ENCODE measurements at places on chromosomes 13 and 19.

DNA sequence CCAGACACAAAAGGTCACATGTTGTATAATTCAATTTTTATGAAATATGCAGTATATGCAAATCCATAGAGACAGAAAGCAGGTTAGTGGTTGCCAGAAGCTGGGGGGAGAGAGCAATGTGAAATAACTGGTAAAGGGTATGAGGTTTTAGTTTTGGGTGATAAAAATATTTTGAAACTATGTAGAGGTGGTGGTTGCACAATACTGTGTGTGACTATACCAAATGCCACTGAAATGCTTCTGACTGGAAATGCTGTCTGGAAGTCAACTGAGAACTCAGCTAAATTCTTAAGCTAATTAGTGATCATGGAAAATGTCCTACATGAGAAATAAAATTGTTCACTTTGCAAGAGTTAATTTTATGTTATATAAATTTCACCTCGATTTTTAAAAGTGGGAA is 65.3 kb upstream of the RXFP2 start:
- DNase-seq, result peak; percentile 3

DNA sequence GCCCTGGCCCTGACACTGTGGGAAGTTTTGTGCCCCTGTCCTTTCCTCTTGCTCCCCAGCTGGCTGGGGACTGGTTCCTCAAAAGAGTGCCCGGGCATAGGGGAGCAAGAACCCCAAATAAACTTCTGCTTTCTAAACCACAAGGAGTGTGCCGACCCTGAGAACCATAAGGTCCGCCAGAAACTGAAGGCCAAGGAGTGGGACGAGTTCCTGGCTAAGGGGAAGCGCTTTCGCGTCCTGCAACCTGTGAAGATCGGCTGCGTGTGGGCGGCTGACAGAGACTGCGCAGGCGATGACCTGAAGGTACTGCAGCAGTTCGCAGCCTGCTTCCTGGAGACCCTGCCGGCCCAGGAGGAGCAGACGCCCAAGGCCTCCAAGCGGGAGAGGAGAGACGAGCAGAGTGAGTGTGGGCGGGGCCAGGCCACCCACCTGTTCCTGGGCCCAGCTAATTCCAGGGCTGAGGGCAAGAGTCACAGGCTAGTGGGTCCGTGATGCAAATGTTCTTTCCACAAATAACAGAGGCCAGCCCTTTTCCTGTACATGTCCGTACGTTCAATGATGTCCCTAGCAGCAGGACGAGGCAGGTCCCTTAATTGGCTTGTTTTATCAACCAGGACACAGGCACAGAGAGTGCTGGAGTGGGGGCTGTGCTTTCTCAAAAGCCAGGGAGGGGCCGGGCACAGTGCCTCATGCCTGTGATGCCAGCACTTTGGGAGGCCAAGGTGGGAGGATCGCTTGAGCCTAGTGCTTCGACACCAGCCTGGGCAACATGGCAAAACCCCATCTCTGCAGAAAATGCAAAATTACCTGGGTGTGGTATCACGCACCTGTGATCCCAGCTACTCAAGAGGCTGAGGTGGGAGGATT is 25.6 kb downstream of the UBXN6 start:
- DNase-seq, result peak; percentile 79

GRCh38 chr19:10501971-10502523 is 1.1 kb downstream of the KEAP1 start:
- peak; percentile 86 for DNase-seq

DNA sequence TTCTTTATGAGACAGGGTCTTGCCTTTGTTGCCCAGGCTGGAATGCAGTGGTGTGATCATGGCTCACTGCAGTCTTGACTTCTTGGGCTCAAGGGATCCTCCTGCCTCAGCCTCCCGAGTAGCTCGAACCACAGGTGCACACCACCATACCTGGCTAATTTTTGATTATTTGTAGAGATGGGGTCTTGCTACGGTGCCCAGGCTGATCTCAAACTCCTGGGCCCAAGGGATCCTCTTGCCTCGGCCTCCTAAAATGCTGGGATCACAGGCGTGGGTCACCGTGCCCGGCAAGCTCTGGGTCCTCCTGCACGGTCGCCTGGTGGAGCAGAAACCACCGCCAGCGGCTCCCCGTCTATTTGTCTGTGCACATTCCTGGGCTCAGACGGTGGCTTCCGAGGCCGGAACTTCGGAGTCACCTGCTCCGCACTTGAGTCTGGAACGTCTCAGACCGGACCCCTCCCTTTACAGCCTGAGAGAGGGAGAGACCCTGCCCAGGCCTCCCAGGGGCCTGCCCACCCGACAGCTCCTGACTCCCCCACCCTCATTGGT is 22.2 kb downstream of the EFNA2 start:
- no peak for DNase-seq

DNA sequence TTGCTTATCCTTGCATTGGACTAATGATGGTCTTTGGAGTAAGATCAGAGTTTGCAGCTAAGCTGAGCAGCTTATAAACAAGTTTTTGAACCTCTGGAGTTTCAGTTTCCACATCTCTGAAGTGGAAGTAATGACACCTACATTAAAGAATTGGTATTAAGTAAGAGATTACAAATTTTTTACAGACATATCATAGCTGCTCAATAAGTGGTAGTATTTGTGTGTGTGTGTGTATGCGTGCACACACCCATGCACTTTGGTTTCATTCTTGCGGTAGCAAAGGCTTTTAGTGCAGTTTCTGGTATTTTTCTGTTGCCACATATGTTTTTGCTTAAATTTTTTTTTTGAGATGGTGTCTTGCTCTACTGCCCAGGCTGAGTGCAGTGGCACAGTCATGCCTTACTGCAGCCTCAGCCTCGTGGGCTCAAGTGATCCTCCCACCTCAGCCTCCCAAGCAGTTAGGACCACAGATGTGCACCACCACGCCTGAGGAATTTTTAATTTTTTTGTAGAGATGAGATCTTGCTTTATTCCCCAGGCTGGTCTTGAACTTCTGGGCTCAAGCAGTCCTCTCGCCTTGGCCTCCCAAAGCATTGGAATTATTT is 4.5 kb downstream of the NAA16 start:
- no peak for DNase-seq

GRCh38 chr19:46303322-46303690 is 6.5 kb downstream of the HIF3A start:
- DNase-seq, result no peak

DNA sequence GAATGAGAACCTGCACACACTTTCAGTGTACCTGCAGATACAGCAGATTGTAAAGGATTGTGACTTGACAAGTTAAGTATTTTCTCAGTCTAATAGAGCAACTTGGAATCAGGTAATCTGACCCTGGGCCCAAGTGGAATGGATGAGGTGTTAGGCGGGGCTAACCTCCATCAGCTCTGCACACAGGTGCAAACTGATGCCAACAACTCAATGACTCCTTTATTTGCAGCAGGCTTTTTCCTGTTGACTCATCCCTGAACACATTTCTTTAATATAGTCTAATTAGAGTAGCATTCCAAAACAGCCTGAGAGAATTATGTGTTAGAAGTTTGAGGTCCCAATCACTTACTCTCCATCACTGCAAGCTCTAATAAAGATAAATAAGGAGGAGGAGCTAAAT is 48.8 kb downstream of the TPT1 start:
- no peak for DNase-seq

DNA sequence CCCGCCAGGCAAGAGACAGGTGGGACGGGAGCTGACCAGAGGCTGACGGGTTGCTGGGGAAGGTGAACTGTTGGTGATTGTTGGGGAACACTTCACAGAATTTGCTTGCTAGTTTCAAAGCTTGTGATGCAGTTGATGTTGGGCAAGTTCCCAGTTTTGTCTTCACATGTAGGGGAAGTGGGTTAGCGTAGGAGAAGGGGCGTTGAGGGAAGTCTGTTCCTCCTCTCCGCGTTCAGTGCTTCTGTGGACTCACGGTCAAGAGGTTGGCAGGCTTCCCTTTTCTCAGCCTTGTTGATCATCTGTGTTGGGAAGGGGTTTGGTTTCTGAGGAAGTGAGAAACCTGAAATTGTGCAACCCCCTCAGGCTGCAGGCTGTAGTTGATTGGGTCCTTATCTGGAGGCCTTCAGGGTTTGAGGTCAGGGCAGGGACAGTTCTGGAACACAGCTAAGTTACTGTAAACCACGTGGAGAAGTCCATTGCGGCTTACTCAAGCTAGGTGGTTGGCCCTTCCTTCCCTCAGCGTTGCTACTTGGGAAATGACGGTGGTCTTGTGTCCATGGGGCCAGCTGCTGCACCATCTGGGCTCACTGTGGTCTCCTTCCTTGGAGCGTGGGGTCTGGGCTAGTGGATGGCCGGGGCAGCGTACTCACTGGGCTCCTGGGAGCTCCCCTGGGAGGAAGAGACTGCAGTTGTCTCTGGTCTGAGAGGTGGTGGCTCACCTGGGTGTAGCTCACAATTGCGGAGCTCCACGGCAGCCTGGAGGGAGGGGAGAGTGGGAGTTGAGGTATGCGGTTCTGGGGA is 7.5 kb downstream of the RPS9 start:
- DNase-seq, result peak; percentile 98

DNA sequence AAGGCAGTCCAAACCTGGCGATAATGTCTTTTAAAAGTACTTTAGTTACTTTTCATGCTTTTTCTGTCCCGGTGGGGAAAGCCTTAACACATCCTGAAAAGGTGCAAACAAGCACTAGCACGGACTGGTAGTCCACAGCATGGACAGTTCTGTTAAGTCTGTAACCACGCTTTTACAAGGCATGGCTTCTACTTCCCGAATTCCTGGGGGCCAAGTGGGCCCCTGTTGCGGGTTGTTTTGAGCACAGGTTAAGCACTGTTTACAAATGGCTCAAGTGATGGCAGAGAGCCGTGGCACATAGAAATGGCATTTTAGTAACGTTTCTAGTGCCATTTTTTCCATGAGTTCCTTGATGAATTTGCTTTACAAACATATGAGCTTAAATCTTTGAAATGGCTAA is 37.6 kb downstream of the ZNF493 start:
- no peak for DNase-seq

DNA sequence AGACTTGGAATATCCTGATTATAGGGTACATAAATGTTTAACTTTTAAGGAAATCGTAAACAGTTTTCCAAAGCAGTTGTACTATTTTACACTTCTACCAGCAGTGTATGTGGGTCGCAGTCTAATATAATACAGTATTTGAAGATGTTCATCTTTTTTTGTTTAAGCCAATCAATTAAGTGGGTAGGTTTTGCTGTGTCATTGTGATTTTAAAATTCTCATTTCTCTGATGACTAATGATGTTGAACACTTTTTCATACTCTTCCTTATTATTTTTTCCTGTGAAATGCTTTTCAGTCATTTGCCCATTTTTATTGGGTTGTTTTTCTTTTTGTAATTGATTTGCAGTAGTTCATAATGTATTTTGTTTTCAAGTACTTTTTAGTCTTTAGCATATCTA is 2689.7 kb downstream of the PCDH9 start:
- no peak for DNase-seq

- DNase-seq, result no peak
Measured at GRCh38 chr13:109941221-109941620, 154.8 kb upstream of the IRS2 start.

DNA sequence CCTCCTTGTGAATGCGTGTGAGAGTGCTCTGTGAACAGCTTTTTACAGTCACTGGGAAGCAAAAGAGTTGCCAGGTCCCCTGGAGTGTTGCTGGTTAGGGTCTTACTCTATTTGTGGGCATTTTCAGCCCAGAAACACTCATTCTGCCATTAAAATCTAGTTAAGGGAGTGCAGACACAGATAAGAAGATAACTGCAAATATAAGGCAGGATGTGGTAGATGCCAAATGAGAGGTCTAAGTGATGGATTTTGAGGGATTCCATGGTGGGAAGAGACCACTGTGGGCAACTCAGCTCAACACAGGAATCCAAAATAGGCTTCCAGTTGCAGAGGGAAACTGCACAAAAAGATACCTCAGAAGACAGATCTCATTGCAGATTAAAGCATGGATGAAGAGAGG is 54.5 kb upstream of the KL start:
- no peak for DNase-seq

- DNase-seq, result no peak
Measured at GRCh38 chr19:32222556-32222955, 122.9 kb upstream of the ZNF507 start.

- no peak for DNase-seq
Measured at GRCh38 chr13:95098916-95099315, 202.3 kb downstream of the ABCC4 start.

- peak; percentile 55 for DNase-seq
Measured at GRCh38 chr19:39110263-39110967, 15.2 kb upstream of the PAK4 start.

DNA sequence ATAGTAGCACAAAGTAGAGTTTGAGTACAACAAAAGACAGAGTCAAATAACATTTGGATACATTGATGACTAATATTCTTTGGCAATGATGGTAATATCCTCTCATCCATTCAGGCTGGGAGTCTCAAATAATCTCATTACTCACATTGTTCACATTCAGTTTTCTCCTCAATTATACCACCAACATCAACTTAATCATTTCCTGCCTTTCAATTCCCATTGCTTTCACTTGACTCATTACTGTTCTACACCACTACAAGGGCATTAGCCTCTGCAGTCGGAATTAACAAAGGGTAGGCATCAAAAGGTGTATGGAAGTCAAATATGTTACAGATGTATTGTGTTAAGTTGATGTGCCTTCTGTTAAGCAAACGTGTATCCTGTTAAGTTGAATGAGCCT is 518.4 kb upstream of the SLITRK1 start:
- no peak for DNase-seq

DNA sequence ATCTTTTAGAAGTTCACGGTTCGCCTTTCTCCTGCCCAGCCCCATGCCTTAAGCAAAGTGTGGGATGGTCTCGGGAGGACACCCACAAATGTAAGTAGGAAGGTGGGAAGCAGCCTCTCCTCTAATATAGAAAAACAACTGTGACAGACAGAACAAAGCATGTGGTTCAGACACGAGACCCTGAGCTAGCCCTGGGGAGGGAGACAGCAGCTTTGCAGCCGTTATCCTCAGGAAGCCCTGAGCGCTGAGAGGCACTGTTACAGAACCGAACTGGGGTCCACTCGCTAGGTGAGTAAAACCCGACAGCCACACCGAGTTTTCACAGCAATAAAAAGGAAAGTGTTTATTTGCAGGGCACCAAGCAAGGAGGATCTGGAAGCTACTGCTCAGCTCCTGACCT is 210.6 kb downstream of the UQCRFS1 start:
- DNase-seq, result no peak

DNA sequence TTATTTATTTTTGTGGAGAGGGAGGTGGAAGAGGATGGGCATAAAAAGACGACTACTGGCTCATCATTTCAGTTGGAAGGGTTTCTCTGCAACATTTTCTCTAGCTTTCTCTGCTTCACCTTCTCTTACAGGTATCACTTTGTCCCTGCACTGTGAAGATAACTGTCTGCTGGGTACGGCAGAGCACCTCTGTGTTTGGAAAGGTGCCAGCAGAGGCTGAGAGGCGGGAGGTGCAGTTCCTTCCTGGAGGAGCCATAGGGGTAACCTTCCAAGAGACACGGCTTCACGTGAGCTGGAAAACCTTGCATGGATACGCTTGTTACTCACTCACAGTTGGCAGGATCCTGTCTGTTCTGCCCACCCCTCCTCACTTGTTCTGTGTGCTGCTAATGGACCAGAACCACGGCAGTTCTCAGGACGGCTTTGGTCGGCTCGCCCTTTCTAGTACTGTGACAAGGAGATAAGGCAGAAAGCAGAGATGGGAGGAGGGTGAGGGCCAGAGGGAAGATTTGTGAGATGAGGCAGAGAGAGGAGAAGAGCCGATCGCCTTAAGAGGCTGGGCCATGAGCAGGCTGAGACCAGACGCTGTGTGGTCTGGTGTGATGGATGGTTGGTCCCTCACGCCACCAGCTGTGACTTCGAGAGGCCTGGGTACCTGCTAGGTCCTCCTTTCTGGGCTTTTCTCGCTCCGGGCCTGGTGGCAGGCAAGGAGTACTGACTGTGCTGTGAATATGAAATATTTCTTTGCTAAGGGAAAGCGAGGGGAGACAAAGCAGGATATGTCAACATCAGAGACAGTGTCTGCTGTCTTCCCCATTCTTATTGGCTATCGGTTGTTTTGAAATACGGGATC is 66.8 kb downstream of the MRPL57 start:
- no peak for DNase-seq

GRCh38 chr19:1025960-1026782 is at the start of gene CNN2:
TSS of gene CNN2 (plus strand) at chr19:1026608. CDS start at chr19:1026662, 54 bp downstream.
- peak; percentile 78 for DNase-seq

Measured in suppressor macrophage treated with lipopolysaccharide for 1 hour (primary cell).